ENCODE measurements at places on chromosomes 1 and 21.

DNA sequence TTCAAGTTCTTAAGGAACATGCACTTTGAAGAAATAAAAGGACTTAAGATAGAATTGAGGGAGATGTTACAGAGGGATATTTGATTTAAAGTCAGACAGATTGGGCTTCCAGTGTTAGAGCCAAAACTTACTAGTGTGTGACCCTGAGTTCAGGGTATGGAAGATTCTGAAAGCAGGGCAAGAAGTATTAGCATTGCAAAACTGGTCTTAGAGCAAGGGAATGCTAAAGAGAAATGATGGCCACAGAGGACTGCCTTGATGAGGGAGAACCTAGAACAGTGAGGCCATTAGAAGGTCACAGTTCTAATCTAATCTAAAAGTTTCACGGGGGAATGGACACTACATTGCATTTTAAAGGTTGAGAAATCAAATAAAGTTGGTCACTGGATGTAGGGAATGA, 45.5 kb downstream of the UROD start:
- DNase-seq = no peak

GRCh38 chr1:3061566-3061965, 7.4 kb upstream of the PRDM16 start:
- DNase-seq = no peak

- DNase-seq = no peak
These were observed 152.9 kb downstream of the TM2D1 start for GRCh38 chr1:61572046-61572445.

- DNase-seq = no peak
These were observed 59.9 kb downstream of the C1orf198 start for GRCh38 chr1:230808281-230808872.

DNA sequence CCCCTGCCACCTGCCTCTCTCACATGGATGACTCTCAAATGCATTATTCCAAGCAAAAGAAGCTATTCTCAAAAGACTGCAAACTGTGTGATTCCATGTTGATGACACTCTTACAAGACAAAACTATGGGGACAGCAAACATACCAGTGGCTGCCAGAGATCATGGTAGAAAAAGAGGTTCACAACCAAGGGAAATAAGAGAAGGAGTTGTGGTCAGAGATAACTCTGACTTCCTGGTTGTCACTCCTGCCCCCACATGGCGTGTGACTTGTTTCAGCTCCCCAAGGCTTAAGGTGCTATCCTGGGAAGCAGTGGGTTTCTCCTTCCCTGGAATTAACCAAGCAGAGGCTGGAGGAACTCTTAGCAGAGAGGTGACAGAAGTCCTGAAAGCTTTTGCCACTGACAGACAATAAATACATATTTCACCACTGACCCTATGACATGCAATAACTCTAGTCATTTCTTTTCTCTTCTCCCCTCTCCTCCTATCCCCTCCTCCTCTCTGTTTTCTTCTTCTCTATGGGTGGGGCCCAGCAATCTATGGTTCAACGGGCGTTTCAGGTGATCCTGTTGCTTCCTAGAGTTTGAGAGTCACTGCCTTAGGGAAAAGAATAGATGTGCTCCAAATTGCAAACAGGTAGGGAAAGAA, 185.1 kb downstream of the FCRL5 start:
- no peak for DNase-seq

DNA sequence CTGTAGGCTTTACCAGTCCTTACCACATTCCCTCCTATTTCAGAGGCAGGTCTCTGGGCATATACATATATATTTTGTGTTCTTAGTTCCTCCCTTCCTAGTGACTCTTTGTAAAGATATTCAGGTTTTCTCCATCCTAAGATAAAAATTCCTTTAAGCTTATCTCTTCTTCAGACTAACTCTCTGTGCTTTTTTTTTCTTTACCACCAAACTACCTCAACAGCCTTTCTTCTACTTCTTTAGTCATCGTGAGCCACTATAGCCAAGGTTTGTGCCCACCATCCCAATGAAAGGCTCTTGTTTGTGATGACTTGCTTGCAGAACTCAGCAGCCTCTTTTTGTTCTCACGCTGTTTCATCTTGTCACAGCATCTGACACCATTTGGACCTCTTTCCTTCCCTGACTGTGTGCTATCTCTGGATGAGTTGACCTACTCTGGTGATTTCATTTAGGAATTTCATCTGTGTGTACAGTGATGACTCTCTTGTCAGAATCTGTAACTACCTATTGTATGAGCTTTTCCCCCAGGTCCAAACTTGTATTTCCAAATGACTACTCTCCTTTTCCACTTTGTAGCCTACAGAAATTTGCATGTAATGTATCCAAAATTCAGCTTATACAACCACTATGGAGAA, 59.0 kb upstream of the MACF1 start:
- no peak for DNase-seq

DNA sequence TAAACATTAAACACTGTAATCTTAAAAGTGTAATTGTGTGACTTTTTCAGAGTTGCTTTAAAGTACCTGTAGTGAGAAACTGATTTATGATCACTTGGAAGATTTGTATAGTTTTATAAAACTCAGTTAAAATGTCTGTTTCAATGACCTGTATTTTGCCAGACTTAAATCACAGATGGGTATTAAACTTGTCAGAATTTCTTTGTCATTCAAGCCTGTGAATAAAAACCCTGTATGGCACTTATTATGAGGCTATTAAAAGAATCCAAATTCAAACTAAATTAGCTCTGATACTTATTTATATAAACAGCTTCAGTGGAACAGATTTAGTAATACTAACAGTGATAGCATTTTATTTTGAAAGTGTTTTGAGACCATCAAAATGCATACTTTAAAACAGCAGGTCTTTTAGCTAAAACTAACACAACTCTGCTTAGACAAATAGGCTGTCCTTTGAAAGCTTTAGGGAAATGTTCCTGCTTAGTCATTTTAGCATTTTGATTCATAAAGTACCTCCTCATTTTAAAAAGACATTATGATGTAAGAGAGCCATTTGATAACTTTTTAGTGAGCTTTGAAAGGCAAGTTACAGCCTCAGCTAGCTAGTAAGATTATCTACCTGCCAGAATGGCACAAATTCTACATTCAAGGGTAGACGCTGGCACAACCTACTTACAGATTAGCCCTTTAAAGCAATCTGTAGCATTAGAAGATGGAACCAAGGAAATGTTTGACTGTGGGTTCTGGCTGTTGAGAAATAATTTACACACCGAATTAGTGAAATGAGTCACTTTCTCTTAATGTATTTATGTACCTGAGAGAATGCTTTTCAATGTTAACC, 9.4 kb downstream of the SOD1 start:
- peak; percentile 22 for DNase-seq

GRCh38 chr1:31013187-31013864, 52.2 kb downstream of the PUM1 start:
- peak; percentile 55 for DNase-seq

- DNase-seq = no peak
These were observed 156.2 kb upstream of the RGS18 start for GRCh38 chr1:192002063-192002462.

GRCh38 chr1:226982451-226983177, 42.5 kb downstream of the COQ8A start:
- DNase-seq = no peak

GRCh38 chr1:107767156-107767582, 197.8 kb downstream of the VAV3 start:
- no peak for DNase-seq

- DNase-seq = no peak
These were observed 4.1 kb downstream of the CDC42BPA start for GRCh38 chr1:227314014-227314848.

GRCh38 chr1:228998179-228998578, 262.9 kb downstream of the RHOU start:
- DNase-seq = no peak

DNA sequence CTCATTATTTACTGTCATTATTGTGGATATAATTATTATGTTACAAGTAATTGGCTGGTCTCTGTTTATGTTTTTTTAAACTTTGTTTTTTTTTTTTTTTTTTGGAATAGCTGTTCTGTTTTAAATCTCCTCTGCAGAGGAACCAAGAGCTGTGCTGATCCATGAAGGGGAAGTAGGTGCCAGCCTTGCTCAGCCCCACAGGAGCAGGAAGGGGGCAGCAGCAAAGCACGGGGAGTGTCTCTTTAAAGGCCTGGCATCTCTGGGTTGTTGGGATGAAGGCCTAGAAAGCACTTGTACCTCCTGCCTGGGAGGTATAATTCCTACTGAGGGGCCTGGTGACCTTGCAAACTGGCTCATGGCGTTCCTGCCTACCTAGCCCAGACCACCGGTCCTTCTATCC, 2.5 kb upstream of the GRHL3 start:
- DNase-seq = no peak

DNA sequence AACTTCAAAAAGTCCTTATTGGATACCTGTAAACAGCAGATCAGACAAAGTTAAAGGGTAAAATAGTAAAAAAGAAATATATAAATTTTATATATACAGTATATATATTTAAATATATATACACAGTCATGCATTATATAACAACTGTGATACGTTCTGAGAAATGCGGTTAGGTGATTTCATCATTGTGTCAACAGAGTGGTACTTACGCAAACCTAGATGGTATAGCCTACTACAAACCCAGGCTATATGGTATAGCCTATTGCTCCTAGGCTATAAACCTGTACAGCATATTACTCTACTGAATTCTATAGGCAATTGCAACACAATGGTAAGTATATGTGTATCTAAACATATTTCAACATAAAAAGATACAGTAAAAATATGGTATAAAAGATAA, 222.7 kb downstream of the NUF2 start:
- DNase-seq = no peak

GRCh38 chr1:182611326-182611725, 7.1 kb upstream of the RGS16 start:
- no peak for DNase-seq

- no peak for DNase-seq
These were observed 65.5 kb downstream of the CASZ1 start for GRCh38 chr1:10730985-10731384.

DNA sequence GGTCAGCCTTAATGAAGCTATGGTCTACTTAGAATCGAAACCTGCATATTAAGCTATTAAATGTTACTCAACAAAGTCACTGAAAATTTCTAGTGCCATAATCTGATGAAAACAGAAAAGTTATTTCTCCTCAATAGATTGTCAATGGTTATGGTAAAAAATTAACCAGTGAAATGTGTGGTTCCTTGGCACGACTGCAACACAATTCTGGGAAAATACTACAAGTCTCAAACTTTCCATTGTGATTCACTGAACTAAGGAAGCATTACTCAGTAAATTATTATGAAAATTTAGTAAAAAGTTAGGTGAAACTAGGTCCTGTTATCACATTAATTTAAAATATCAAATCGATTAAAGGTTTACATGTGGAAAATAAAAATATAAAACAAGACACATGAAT, 12.8 kb upstream of the OR2T10 start:
- DNase-seq = no peak

DNA sequence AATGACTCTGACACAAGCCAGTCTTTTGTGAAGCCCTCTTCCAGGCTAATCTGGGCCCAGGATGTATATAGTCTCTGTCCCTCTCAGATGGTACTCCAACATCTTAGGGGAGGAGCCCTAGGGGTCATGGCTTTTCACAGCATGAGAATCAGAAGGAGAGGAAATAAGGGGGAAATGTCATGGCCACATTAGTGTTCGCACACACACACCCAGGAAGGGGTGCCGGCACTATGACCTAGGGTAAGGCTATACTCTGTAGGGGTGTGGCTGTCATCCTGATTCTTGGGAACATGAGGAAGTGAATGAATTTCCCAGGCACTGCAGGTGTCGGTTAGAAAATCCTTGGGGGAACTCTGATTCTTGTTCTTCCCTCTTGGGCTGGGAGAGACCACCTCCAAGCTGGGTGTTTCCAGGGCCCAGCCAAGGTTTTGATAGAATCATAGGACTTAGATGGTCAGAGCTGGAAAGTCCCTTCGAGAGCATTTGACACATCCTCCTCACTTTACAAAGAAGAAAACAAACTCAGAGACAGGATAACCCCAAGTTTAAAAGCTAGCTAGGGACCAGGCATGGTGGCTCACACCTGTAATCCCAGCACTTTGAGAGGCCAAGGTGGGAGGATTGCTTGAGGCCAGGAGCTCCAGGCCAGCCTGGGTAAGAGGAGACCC, 22.0 kb downstream of the GFI1 start:
- no peak for DNase-seq

GRCh38 chr1:114149211-114149610, 4.5 kb downstream of the SYT6 start:
- DNase-seq = no peak

DNA sequence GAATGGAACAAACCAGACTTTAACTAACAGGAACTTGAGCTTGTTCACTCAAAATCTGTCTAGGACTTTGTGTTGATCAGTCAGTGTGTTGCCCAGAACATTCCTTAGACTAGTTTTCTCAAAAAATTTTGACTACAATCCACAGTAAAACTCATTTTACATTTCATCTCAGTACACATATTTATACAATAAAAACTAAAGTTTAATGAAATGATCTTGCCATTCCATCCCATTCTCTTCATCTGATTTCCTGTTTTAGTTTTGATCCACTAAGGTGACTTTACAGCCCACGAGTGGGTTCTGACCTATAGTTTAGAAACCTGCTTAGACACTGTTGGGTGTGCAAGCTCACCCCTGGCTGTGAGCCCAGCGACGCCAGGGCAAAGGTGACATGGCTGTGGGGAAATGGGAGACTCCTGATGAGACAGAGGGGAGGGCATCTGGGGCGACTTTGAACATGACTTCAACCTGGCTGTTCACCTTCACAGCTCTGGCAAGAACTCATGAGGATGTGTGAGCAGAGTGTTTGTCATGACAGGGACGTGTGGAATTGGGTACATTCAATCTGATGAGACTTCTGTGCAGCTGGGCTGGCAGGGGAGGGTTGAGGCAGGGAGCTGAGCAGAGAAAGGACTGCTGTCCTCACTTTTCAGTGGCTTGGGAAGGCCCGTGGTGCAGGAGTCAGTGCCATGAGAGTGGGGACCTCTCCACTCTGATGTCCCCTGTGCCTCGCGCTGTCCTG, 40.6 kb downstream of the LHX4 start:
- DNase-seq = no peak

- DNase-seq = peak; percentile 22
These were observed 8.0 kb downstream of the RABGAP1L start for GRCh38 chr1:174167265-174167803.

GRCh38 chr1:183871142-183871541, 66.2 kb downstream of the RGL1 start:
- no peak for DNase-seq

Measured in GM10248 (cell line).